Stimulated activated CD8-positive, alpha-beta memory T cell treated with anti-CD3 and anti-CD28 coated beads, Interleukin-2, amount 100 ng/mL, for 1 hour (primary cell): ENCODE measurements at places on chromosomes 16 and 17.

- no peak for DNase-seq
Observed at GRCh38 chr17:7137171-7137943, 22.7 kb upstream of the ASGR2 start.

GRCh38 chr16:65365732-65366715 is 244.2 kb upstream of the CDH11 start:
- DNase-seq: no peak

GRCh38 chr16:12320298-12320706 is 343.8 kb downstream of the SNX29 start:
- no peak for DNase-seq

DNA sequence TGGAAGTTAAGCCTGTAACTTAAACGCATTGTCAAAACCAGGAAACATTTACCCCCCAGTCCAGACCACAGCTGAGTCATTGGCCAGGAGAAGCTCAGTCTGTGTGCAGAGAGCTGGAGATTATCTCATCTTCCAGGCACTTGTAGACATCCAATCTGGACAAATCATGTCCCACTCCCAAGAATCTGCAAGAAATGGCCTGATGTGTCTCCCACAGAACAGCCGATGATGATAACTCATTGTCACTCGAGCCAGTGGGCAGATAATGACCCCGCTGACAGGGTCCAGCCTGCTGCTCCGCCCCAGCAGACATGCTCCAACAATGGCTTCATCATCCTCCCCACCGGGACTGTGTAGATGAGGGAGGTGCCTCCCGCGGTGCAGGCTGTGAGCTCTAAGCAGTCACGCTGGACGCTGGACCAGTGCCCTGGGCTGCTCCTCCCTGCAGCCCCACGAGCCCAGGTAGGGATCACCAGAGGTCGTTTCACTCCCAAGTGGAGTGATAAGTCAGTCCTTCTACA is 322.5 kb downstream of the C16orf95 start:
- no peak for DNase-seq

DNA sequence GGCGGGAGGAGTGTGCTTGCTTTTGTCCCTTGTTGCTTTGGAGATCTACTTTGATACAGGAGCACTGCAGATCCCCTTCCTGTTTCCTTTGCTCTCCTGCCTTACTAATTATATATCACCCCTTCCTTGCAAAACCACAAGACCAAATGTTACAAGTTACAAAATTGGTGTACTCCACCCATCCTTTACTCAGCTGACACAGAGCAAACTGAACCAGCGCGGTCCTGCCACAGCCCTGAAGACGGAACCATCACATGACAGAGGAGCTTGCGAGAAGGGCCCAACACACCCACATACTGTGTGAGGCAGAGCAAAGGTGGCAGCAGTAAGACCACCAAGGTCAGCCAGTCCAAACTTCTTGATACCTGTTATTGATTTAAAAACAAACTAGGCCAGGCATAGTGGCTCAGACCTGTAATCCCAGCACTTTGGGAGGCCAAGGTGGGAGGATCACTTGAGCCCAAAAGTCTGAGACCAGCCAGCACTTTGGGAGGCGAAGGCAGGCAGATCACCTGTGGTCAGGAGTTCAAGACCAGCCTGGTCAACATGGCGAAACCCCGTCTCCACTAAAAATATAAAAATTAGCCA is 33.2 kb downstream of the CYTH1 start:
- DNase-seq: peak; percentile 61

DNA sequence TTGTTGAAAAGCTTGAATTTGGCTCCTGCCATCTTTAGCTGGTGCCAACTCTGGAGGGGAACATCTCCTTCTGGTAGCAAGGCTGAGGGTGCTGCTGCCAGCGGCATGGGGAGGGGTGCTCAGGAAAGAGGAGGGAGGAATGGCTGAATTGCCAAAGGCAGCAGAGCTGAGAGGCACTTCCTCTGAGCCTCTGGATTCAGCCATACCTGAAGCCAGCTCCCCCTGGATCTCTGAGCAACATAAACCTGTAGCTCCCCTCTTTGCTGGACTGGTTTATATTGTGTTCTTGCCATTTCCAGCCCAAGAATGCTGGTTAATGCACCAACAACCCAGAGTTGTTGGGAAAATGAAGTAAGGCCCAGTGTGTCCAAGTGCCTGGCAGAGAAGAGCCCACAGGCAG is 7.4 kb downstream of the MEFV start:
- DNase-seq: no peak

DNA sequence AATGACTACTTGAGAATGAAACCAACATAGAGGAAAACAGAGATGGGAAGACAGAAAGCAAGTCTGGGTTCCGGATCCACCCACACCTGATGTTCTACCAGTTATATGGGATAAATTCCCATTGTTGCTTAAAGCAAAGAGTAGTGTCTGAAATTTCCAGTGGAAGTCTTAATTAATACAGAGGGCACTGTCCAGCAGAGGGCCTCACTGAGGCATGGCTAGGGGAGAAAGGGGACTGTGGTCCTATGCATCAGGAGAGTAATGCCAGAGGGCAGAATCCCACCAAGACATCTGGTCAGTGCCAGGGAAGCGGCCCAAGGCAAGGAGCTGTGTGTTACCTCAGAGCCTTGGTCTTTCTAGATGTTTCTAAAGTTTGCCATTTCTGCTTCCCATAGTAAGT is 7.5 kb upstream of the UMOD start:
- no peak for DNase-seq

GRCh38 chr17:44787271-44787940 is 28.6 kb downstream of the ADAM11 start:
- no peak for DNase-seq

DNA sequence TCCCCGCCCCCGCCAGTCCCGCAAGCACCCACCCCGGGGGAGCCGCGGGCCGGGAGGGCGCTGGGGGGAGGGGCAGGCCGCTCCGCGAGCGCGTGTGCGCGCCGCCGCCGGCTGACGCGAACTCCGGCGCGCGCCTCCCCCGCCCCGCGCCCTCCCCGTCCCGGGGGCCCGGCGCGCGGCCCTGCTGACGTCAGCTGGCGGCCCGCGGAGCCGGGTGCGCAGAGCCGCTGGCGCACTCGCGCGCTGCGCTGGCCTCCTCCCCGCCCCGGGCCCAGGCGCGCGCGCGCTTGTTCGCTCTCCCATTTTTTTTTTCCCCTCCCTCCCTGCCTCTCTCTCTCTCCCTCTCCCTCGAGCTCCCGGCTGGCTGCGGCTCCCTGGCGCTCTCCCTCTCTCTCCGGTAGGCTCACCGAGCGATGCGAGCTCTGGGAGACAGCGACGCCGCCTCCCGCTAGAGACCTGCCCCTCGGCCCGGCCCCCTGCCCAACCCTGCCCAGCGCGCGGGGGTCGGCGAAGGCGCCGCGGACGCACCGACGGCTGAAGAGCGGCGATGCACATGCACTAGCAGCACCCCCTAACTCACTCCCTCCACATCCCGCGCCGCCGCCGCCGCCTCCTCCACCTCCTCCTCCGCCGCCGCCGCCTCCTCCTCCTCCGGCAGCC is at the start of gene GNAO1:
Gene GNAO1, plus strand, starts transcription at position 334 of the 660 bp plus-strand sequence. CDS start 747 bp downstream, outside the sequence.
- peak; percentile 43 for DNase-seq

DNA sequence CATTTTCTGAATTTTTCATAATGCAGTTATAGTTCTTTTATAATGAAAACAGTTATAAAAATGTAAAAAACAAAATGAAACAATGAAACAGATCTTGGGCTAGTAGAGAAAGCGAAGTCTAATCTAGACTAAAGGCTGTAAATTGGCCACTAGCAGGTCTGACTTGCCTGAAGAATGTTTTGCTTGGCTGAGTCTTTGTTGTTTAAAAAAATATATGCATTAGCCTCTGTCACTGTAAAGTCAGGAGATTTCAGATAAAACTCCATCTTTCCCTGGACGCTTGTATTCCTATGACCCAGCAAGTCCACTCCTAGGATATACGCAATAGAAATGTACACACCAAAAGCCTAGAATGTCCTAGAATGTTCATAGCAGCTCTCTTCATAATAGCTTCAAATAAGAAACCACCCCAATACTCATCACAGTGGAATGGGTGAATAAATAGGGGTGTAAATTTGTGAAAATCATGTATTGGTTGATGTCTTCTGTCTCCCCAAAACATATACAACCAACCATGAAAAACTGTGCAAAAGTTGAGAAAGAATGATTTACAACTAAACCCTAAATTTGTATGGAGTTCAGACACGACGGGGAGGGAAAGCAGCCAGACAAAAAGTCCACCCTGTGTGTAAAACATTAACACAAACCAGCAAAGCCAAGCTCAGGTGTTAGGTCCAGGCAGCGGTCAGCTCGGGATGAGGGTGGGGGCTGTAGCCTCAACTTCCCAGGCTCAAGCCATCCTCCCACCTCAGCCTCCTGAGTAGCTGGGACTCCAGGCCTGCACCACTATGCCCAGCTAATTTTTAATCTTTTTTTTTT is 37.7 kb upstream of the MEAK7 start:
- no peak for DNase-seq

GRCh38 chr17:60372790-60373483 is 19.0 kb downstream of the USP32 start:
- no peak for DNase-seq

- no peak for DNase-seq
Observed at GRCh38 chr17:59498530-59499307, 66.7 kb upstream of the DHX40 start.

DNA sequence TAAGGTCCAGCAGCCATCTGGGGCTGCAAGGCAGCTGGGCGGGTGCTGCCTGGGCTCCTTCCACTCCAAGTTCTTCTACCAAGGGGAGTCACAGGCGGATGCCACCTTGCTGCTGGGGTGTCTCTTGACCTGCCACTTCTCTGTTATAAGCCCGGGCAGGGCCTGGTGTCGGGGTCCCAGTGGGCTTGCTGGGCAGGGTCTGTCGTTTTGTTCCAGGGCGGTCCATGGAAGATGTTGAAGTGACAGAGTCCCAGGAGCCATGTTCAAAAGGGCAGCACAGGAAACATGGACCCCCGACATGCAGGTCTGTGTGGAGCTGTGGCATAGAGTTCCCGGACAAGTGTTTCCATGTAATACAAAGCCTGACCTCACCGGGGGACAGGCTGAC is 91.1 kb downstream of the TNFRSF13B start:
- DNase-seq: no peak

GRCh38 chr16:11323551-11324336 is 21.5 kb upstream of the RMI2 start:
- DNase-seq: no peak

- DNase-seq: no peak
Observed at GRCh38 chr17:56141046-56141839, 12.0 kb upstream of the ANKFN1 start.

DNA sequence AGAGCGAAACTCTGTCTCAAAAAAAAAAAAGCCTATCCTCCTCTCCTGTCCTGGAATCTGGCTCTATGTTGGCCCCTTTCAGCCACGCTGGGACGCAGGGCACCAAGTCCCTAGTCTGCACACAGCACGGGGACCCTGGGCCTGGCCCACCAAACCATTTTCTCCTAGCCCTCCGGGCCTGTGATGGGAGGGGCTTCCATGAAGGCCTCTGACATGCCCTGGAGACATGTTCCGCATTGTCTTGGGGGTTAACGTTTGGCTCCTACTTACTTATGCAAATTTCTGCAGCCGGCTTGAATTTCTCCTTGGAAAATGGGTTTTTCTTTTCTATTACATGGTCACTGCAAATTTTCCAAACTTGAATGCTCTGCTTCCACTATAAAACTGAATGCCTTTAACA is 12.6 kb upstream of the GPT2 start:
- DNase-seq: no peak

GRCh38 chr17:57135789-57136291 is 50.8 kb downstream of the AKAP1 start:
- no peak for DNase-seq
